ENCODE measurements at places on chromosomes 12 and 14.

- H3K27ac ChIP-seq: no peak overlapping the region
- no peak overlapping the region for H3K4me3 ChIP-seq
These were observed 269.9 kb upstream of the SFSWAP start for GRCh38 chr12:131441060-131441396.

DNA sequence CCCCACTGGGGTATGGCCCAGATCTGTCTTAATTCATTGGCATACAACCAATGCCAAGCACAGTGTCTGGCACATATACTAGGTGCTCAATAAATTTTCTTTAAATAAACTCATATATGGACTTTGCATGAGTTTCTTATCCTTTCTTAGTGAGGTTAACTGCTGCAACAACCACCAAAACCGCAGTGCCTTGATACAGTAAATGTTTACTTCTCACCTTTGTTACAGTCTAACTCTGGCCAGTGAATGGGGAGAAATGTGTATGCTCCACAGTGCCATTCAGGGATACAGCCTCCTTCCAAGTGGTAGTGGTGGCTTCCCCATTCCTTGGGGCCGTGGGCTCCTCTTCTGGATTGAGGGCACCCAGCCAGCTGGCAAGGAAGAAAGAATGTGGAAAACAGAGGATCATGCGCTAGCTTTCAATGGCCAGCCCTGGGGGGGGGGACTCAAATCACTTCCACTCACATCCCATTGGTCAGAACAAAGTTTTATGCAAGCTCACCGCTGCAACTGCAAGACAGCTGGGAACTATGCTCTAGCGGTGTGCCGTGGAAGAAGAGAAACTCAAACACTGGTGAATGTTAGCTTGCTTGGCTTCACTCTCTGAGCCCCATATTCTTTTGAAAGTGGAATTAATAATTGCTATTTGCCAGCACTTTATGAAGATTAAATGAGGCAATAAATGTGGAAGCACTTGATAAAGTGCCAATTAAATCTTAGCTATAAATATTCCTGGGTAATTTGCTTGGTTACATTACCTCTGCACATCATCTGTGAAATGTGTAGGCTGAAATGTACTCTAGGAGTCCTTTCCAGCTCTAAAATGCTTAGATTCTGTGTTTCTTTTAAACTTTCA lies 51.0 kb upstream of the SOCS2 start:
- no peak overlapping the region for H3K27ac ChIP-seq
- no peaks in the 10 kb centered on the region for H3K27me3 ChIP-seq
- no peak for DNase-seq
- H3K4me3 ChIP-seq: no peak overlapping the region

- DNase-seq: no peak
- no peaks in the 10 kb centered on the region for H3K4me1 ChIP-seq
- H3K36me3 ChIP-seq: no peaks in the 10 kb centered on the region
- no peak overlapping the region for H3K4me3 ChIP-seq
These were observed 274.1 kb downstream of the ADAMTS20 start for GRCh38 chr12:43277651-43278540.

DNA sequence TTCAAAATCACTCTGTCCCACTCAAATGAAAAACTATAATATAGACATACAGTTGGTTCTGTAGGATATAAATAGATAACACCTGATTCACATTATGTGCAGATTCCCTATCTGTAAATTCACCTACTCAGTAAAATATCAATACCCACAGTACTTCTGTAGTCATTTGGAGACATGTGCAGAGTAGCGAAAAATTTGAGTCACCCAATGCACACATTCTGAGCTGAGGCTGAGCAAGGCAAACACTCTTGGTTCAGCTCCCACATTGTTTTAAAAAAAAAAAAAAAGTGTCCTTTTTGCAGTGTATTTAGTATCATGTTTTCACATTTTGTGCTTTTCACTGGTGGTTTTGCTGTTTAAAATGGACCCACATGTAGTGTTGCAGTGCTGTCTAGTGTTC lies 27.3 kb upstream of the BBS10 start:
- H3K36me3 ChIP-seq: no peaks in the 10 kb centered on the region
- no peaks in the 10 kb centered on the region for H3K27me3 ChIP-seq
- no peak overlapping the region for H3K27ac ChIP-seq

GRCh38 chr12:106508966-106509365 lies 73.8 kb upstream of the RFX4 start:
- H3K27ac ChIP-seq: no peak overlapping the region
- H3K4me1 ChIP-seq: no peaks in the 10 kb centered on the region
- H3K4me3 ChIP-seq: no peak overlapping the region

DNA sequence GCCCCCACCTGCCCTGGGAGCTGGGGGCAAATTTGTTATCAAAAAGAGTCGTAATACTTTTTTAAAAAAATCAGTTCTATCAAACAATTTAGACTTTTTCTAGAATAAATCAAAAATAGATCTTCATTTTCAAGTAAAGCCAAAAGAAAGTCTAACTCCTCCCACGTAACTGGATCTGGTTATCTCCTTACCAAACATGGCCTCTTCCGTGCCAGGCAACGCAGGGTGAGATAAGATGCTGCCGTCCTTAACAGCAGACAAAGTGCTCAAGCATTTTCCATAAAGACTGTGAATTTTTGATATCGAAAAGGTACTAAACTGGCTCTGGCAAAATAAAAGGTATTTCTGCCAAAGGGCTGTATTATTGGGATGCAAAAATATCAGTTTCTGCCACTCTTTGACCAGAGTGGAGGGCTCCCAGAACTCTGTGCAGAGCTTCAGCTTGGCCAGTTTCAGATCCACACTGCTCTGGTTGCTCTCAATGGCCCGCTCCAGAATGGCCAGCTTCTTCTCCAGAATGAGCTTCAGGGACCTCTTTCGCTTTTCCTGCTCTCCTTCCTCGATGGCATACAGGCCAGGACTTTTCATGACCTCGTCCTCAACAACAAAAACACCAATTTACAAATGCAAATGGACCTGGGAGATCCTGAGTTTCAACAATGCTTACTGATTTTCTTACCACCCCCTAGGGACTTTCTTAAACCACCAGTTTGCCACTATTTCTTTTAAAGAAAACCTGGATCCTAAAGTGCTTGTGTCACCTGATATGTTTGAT lies 29.0 kb downstream of the NRDE2 start:
- peak overlapping the region; percentile 11 for H3K27ac ChIP-seq
- no peaks in the 10 kb centered on the region for H3K4me1 ChIP-seq
- H3K36me3 ChIP-seq: no peaks in the 10 kb centered on the region

- no peak for DNase-seq
- no peak overlapping the region for H3K27ac ChIP-seq
- no peaks in the 10 kb centered on the region for H3K36me3 ChIP-seq
- H3K4me3 ChIP-seq: no peak overlapping the region
These were observed 11.7 kb downstream of the PTHLH start for GRCh38 chr12:27960821-27961220.

DNA sequence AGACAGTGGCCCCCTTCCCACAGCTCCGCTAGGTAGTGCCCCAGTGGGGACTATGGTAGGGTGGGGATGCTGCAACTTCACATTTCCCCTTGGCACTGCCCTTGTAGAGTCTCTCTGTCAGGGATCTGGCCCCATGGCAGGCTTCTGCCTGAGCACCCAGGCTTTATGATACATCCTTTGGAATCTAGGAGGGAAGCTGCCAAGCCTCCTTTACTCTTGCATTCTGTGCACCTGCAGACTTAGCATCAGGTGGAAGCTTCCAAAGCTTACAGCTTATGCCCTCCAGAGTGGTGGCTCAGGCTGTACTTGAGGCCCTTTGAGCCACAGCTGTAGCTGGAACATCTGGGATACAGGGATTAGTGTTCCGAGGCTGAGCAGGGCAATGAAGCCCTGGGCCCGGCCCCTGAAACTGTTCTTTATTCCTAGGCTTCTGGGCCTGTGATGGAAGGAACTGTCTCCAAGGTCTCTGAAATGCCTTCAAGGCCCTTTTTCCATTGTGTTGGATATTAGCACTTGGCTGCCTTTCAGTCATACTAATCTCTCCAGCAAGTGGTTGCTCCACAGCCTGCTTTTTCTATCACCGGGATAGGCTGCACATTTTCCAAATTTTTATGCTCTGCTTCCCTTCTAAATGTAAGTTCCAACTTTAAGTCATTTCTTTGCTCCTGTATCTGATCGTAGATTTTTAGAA lies 22.2 kb upstream of the OR6J1 start:
- H3K4me3 ChIP-seq: no peak overlapping the region
- H3K27ac ChIP-seq: no peak overlapping the region
- H3K4me1 ChIP-seq: no peaks in the 10 kb centered on the region
- H3K36me3 ChIP-seq: no peaks in the 10 kb centered on the region
- no peaks in the 10 kb centered on the region for H3K27me3 ChIP-seq
- no peak for DNase-seq

DNA sequence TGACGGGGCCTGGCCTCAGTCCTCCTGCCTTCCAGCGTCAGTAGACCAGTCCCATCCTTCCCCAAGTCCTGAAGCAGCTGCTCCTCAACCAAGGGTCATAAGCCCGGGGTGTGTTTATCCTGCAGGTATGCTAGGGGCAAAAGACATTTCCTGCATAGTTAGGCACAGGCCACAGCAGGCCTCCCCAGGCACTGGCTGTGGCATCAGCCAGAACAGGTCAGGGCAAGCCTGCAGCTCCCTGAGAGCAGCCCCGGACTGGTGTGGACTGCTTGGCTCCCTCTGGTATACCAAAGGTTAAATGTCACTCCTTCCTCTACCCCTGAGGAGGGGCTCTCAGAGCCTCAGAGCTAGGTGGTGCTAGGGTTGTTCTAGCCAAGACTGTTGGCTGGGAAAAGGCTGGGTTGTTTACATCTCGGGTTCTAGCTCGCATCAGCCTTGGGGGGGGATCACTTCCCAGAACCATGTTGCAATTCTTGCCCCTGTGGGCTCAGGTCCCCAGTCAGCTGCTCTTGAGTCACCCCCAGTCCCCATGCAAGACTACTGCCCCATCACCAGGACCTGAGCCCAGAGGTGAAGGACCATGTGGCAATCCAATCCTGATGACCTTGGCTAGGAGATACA lies 2.9 kb downstream of the MMP14 start:
- peaks cover 21% of the 10 kb centered on the region for H3K4me1 ChIP-seq
- no peaks in the 10 kb centered on the region for H3K36me3 ChIP-seq
- no peak for DNase-seq
- no peaks in the 10 kb centered on the region for H3K27me3 ChIP-seq

GRCh38 chr14:89265234-89265633 lies 151.8 kb downstream of the FOXN3 start:
- H3K4me3 ChIP-seq: no peak overlapping the region
- no peaks in the 10 kb centered on the region for H3K4me1 ChIP-seq
- no peak for DNase-seq
- no peaks in the 10 kb centered on the region for H3K27me3 ChIP-seq

GRCh38 chr14:89900802-89901201 lies 53.7 kb downstream of the EFCAB11 start:
- no peaks in the 10 kb centered on the region for H3K27me3 ChIP-seq
- no peaks in the 10 kb centered on the region for H3K36me3 ChIP-seq
- H3K4me1 ChIP-seq: no peaks in the 10 kb centered on the region
- DNase-seq: no peak
- no peak overlapping the region for H3K27ac ChIP-seq

- H3K4me3 ChIP-seq: no peak overlapping the region
- no peaks in the 10 kb centered on the region for H3K36me3 ChIP-seq
- no peaks in the 10 kb centered on the region for H3K4me1 ChIP-seq
- DNase-seq: no peak
These were observed 50.6 kb downstream of the OTX2 start for GRCh38 chr14:56759633-56760032.

GRCh38 chr14:87002776-87003175 lies 990.2 kb downstream of the GALC start:
- H3K36me3 ChIP-seq: no peaks in the 10 kb centered on the region
- no peak overlapping the region for H3K4me3 ChIP-seq
- H3K27ac ChIP-seq: no peak overlapping the region
- DNase-seq: no peak
- no peaks in the 10 kb centered on the region for H3K4me1 ChIP-seq

DNA sequence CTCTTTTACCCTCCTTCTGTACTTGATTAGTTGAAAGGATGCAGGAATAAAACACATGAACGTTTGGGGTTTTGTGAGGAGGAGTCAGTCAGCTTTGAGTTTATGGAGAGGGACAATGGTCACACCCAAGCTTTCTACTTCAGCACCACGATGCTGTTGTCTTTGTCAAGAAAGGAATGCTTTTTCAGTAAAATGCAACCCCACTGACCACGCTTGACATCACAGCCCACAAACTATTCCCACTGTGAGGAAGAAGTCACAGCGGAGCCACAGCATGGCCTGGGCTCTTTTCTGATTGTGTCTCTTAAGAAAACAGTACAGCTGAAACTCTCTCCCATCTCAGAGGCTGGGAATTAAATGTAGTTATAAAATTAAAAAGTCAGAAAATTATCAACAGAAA lies 135.2 kb downstream of the APAF1 start:
- no peak overlapping the region for H3K27ac ChIP-seq
- H3K4me3 ChIP-seq: no peak overlapping the region
- H3K27me3 ChIP-seq: no peaks in the 10 kb centered on the region
- H3K4me1 ChIP-seq: no peaks in the 10 kb centered on the region
- DNase-seq: no peak
- H3K36me3 ChIP-seq: no peaks in the 10 kb centered on the region

GRCh38 chr12:131209082-131210070 lies 255.7 kb downstream of the ADGRD1 start:
- no peak for DNase-seq
- no peaks in the 10 kb centered on the region for H3K27me3 ChIP-seq
- no peak overlapping the region for H3K27ac ChIP-seq
- no peaks in the 10 kb centered on the region for H3K4me1 ChIP-seq

DNA sequence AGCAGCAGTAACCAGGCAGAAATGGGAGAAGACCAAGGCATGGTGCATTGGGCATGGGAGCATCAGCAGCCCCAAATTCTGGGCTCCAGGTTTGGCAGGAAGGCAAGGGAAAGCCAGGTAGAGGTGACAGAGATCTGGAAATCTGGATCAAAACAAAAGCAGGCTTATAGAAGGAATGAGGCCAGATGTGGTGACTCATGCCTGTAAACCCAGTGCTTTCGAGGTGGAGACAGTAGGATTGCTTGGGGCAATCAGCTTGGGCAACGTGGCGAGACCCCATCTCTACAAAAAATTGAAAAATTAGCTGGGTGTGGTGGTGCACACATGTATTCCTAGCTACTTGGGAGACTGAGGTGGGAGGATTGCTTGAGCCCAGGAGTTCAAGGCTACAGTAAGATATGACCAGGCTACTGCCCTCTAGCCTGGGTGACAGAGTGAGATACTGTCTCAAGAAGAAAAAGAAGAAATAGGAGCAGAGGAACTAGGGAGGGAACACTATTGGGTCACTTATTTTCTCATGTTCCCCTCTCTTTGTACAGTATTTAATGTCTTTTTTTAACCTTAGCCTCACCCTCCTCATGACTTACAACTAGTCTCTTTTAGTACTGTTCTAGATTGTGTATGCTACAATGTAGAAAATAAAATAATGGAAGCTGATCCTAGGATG lies 25.1 kb downstream of the SLC4A8 start:
- H3K27ac ChIP-seq: no peak overlapping the region
- DNase-seq: no peak
- H3K4me3 ChIP-seq: no peak overlapping the region
- no peaks in the 10 kb centered on the region for H3K4me1 ChIP-seq

Data from uterus (tissue), 4 donors.